Naive B cell (primary cell): ENCODE measurements at places on chromosomes 7 and 10.

- no peak for DNase-seq
Measured at GRCh38 chr7:124810605-124811004, 45.0 kb upstream of the GPR37 start.

GRCh38 chr10:102682416-102682815, 31.8 kb downstream of the ARL3 start:
- DNase-seq, result no peak

DNA sequence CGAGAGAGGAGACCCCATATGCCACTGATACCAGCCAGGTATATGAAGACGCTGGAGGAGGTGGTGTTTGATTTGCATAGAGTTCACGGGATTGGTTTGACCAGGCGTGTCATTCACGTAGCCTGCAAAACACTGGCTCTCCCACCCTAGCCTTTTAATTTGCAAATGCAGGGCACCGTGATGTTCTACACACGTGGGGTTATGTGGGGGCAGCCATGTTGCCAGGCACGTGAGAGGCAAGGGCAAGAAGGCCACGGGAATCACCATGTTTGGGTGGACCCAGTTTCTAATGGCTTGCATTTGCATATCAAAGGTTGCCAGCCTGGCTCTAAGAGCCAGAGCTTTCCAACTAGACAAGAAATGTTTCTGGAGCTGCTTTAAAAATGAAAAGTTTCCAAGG, 117.2 kb upstream of the LYZL1 start:
- no peak for DNase-seq

DNA sequence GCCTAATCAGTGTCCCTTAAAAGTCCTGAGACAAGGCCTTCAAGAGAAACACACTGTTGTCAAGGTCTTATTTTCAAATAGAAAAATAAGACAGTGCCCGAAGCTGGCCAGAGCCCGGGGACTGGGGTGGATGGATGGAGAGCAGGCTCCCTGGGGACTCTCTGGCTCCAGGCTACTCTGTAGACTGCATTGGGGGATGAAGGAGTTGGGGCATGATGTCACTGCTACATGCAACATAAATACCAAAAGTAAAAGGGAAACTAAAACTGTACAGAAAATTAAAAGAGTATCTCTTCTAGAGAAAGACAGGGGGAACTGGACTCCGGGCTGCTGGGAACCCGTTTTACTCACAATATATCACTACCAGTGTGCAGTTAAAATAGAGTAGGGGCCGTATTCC, 629.8 kb downstream of the KCNMA1 start:
- no peak for DNase-seq

DNA sequence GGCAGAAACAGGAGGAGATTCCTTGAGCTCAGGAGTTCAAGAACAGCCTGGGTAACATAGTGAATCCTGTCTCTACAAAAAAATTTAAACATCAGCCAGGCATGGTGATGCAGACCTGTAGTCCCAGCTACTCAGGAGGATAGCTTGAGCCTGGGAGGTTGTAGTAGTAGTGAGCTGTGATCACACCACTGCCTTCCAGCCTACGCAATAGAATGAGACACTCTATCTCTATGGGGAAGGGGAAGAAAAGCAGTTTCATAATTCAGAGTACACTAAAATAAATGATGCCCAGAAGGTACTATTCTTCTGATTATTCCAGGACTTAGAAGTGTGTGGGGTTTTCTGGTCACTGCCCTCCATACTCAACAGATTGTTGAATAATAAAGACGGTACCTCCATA, 177.3 kb downstream of the KMT2E start:
- DNase-seq, result no peak

GRCh38 chr7:151663382-151664100, 143.8 kb upstream of the RHEB start:
- DNase-seq, result no peak

DNA sequence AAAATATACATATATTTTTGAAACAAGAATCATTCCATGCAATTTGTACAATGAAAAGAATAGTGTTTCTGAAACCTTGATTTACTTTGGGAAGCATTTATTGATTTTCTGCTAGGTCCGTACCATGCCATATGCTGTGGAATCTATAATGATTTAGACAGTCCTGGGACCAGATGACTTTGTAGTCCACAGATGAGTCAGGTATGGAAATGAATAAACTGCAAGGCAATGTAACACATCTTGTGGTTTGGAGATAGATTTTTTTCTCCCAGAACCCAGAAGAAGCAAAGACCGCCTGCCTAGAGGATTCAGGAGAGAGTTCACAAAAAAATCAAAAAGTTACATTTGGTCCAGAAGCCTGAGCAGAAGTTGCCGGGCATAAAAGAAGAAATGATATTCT, 190.4 kb downstream of the GPR37 start:
- DNase-seq, result no peak

GRCh38 chr7:112252691-112253090, 46.2 kb downstream of the ZNF277 start:
- DNase-seq, result no peak

- DNase-seq, result peak; percentile 74
Measured at GRCh38 chr10:11227103-11227502, 209.4 kb downstream of the CELF2 start.
